NCI-H460 (cell line): ENCODE measurements at places on chromosomes 3 and 15.

GRCh38 chr3:128408693-128409623 is 57.7 kb downstream of the DNAJB8 start:
- no peak for DNase-seq

GRCh38 chr15:47477341-47477740 is 240.0 kb upstream of the SEMA6D start:
- no peak for DNase-seq

GRCh38 chr3:106392915-106393314 is 524.1 kb upstream of the CBLB start:
- DNase-seq: no peak

DNA sequence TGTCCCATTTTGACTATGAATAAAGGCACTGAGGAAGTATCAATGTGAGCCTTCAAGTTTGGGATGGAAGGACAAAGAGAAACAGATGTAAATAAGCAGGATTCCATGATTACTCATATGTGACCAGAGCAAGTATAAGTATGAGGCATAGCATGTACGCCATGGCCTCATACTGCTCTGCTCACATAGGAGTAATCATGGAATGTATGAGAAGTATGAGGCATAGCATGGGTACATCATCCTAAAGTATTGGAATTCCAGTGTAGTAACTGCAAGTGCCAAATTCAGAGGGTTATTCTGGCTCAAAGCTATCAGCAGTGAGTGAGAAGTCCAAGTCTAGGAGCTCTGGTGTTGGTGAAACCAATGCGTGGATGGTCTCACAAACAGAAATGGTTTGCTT is 81.2 kb upstream of the WDR72 start:
- no peak for DNase-seq

DNA sequence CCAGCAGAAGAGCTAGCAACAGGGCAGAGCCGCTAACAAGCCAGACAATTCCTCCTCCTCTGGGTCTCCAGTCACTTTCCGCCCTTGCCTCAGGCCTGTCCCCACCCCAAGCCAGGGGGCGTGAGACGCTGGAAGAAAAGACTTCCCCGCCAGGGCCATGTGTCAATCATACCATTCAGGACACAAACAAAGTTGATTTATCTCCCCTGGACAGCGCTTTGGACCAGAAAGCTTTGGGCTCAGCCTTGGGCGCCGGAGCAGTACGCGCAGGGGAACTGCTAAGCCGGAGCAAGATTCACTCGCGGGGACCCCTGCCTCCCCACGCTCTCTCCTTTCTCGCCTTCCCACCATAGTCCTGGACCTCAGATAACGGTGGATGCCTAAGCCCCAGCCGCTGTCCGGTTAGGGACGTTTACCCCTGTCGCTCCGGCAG is 479 bp downstream of the LRRC2 start:
- DNase-seq: no peak

DNA sequence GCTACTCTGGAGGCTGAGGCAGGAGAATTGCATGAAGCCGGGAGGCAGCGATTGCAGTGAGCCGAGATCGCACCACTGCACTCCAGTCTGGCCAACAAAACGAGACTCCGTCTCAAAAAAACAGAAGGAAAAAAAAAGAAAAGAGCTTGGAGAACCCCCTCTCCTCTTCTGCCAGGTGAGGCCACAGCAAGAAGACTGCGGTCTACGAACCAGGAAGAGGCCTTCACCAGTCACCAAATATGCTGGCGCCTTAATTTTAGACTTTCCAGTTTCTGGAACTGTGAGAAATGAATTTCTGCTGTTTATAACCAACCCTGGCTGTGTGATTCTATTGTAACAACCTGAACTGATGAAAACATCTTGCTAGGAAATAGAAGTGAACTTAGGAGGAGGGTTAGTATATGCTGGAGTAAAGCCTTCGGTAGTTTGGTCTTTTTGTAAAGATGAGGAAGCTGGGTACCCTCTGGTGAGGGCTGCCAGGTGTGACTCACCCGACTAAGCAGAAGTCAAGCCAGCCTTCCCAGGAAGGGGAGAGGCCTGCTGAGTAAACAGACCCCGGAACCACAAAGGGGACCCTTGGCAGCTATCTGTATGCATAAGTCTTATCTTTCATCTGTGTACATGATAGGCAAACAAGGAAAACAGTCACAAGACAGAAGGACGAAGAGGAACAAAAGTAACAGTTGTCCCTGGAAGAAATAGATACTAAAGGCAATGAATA is 78.7 kb downstream of the KLF13 start:
- DNase-seq: no peak

DNA sequence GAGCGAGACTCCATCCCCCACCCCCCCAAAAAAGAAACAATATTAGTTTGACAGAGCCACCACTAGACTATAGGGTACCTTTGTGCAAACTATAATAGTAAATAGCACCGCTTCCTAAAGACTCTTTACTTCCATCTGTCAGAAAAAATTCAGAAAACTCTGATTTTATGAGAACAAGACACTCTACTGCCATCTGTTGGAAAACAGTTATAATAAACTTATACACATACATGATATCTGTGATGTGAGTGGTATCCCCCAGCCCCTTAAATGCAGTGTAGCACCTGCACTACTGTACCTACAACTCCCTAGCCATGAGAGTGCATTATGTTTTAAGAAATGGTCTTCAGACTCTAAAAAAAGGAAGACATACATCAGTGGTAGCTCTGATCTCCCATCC is 47.1 kb upstream of the CTDSPL start:
- DNase-seq: no peak

DNA sequence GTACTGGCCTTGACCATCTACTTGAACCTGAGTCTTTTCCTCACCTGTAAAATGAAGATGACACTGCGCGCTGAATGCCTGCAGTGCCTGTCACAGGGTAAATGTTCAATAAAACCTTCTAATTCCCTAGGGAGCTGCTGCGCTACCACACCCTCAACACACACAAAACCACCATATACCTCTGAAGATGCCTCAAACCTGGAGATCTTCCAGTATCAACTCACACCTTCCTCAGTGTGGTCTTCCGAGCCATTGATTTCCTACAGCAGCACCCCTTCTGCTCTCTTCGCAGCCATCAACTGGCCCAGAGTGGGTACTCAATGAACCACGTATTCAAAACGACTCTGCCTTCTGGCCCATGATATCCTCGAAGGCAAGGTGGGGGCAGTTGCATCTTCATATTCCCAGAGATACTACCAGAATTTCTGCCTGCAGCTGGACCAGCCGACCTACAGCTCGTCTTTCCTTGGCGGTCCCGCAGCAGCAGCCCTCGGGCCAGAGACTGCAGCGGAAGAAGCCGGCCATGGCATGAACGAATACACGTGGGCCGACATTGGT is 695 bp downstream of the RPL32 start:
- DNase-seq: no peak

GRCh38 chr3:15631426-15632211 is 30.1 kb downstream of the BTD start:
- DNase-seq: no peak

DNA sequence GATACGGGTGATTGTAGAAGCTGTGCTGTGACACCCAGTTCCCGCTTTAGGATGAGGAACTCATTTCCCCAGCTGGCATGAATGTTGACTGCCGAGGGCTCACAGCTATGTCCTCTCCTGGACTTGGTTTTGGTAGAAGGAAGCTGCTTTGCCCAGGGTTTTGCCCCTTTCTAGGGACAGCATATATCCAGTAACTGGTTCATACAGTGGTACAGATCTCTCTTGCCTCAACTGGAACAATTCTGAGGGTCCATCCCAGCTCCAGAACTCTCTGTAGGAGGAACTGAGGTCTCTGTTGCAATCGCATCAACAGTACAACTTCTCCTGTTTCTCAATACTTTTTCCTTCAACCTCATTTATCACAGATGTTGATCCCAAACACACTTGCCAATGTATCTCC is 54.5 kb upstream of the FNDC3B start:
- no peak for DNase-seq

DNA sequence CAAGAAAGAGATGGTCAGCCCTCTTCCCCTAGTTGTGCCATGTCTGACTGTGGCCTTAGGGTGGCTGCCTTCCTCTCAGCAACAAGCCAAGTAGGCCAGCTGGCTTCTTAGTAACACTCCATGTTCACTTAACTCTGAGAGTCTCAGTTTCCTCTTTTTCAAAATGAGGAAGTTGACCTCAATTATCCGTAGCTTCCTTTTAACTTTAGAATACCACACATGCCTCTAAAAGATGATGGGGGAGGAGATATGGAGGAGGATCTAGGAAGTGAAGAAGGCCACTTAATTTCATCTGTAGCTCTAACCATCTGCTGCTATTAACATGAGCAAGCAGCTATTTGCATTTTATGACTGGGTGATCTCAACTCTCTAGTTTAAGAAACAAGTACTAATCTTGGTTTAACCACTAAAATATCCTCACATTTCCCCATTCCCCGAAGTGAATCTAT is 32.9 kb downstream of the CD200R1L start:
- no peak for DNase-seq
